Stimulated activated CD8-positive, alpha-beta memory T cell treated with anti-CD3 and anti-CD28 coated beads, Interleukin-7, amount 100 ng/mL, for 1 hour (primary cell): ENCODE measurements at places on chromosomes 3 and 15.

GRCh38 chr3:115843206-115843605 is 219.9 kb downstream of the GAP43 start:
- DNase-seq = no peak

GRCh38 chr3:76203578-76203977 is 418.2 kb upstream of the ZNF717 start:
- DNase-seq = no peak

GRCh38 chr15:100307241-100308212 is 34.2 kb downstream of the ADAMTS17 start:
- DNase-seq = no peak

DNA sequence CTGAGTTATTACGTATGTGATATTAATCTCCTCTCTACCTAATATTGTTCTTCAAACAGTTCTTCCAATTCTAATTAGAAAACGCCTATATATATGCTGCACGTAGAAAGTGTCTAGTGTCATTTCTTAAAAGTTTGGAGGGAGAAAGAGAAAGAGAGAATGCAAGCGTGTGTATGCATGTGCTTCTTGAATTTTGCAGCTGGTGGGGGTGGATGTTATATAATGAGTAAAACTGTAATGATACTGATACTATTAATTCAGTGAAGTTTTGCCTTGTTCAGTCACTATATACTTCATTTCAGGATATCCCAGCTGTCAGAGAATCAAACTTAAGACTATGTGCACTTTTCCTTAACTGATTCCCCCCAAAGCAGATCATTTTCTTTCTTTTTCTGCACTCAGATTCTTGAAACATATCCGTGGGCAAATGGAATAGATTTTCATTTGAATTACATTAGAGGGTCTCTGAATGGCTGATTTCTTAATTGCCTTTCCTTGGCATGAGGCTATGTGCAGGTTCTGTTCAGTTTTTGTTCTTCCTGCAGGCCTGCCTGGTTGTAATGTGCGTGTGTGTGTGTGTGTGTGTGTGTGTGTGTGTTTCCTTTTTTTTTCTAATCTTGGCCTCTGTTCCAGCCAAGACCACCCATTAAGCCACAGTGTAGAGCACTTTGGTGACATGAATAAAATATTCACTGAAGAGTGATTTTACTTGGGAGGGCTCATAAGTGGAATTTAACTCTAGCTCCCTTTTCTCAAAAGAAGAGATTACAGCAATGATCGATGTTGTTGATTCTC is 617.5 kb downstream of the RBMS3 start:
- DNase-seq = no peak

DNA sequence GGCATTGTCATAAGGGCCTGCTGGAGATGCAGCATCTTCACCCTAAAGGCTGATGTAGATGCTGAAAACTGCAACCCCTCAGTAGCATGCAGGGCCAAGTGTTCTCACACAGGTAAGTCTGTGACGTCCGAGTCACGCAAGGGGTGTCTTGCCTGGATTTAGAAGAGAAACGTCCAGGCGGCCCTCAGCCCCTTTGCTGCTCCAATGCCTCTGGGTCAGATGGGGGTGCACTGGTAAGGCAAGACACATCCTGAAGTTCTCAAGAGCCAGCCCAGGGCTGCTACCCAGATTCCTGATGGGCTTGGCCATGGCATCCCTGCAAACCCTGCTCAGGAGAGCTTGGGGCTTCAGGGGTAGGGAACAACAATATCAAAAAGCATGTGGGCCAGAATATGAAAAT is 25.4 kb downstream of the ONECUT1 start:
- no peak for DNase-seq

- DNase-seq = no peak
These were observed 16.9 kb downstream of the TCAIM start for GRCh38 chr3:44355362-44356033.

DNA sequence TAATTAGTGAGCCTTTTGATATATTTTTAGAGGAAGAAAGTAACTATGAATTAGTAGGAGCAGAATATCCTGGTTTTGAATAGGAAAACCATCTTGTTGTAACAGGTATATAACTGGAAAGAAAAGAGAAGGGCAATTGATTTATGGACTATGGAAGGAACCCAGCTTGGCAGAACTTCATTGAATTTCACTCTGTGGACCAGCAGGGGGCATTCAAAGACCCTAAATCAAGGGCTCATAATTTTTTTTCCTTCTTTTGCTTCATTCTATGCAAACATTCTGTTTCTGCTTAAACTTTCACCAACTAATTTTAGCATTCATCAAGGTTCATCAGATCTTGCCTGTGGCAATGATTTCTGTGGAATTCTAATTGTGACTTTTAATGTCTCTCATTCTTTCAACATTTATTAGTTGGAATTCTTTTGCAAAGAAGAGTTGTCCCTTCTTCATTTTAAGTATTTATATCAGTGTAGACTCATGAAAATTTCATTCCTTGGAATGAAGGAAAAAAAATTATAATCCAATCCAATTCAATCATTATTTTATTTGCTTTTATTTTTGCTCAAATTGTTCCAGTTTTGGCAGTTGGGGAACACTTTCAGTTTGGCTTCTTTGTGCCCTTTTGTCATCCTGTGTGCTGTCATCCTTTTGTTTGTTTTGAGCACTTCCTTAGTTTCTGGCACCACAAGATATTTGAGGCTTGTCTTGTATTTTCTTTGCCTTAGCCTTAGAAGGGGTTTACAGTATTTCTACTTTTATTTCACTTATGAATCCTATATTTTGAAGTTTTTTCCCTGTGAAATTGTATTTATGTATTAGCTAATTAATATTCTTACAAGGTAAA is 30.4 kb downstream of the NXPE3 start:
- no peak for DNase-seq

- DNase-seq = no peak
These were observed 11.7 kb downstream of the ABCC5 start for GRCh38 chr3:184005941-184006507.

DNA sequence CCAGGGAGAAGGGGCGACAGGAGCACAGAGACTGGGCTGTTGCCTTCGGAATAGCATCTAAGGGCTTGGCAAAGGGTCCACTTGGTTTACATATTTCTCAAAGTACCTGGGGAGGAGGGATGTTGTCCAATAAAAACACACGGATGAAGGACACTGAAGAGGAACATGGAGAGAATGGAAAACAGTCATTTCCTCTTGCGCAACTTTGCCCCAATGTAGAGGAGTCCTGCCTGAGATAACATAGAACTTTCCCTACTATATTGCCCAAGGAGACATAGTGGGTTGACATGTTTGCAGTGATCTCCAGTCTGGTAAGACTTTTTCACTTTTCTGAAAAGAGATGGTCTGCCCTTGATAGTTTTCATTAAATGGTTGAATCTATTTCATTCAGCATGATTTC is 468.8 kb upstream of the SUCLG2 start:
- no peak for DNase-seq

GRCh38 chr15:47872208-47872607 is 154.9 kb downstream of the SEMA6D start:
- DNase-seq = no peak
